ENCODE measurements at places on chromosomes 7 and 10.
A peak's percentile ranks its signal among the peaks of the same experiment; 100 is the strongest.

DNA sequence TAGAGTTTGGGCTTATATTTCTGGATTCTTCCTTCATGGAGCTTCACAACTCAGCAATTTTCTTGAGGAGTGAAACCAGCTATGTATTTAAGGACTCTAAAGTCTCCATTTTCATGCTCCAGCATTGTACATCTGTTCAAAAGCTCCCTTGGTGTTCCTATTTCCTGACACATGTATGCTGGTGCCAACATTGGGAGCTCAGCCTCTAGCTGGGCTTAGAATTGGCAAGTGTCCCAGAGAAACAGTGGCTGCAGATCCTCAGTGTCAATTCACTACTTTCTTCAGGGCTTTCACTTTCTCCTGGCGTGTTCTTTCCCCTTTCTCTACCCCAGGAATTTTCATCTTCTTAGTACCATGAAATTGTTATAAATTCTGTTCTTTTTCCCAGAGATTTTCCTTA lies 103.1 kb downstream of the ZNF467 start:
- no peak for DNase-seq

DNA sequence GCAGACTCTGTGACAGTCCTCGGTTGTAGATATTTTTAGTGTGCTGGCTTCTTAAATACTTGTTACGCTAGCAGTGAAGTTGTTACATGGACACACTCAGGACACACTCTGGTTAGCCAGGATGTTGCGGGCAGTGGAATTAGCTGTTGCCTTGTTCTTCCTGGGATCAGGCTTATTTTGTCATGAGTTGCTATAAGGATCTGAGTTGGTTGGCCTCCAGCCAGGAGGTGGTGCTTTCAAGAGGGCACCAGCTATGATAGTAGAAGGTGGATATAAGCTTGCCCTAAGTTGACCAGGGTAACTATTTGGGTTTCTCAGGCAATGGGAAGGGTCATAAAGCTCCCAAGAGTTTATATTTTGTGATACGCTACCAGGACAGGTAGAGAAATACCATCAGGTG lies 150.1 kb upstream of the C1GALT1 start:
- DNase-seq, result no peak

GRCh38 chr7:128404886-128405470 lies 4.8 kb downstream of the IMPDH1 start:
- no peak for DNase-seq

GRCh38 chr10:27100813-27101347 lies 586 bp upstream of the ANKRD26 start:
- DNase-seq, result no peak

DNA sequence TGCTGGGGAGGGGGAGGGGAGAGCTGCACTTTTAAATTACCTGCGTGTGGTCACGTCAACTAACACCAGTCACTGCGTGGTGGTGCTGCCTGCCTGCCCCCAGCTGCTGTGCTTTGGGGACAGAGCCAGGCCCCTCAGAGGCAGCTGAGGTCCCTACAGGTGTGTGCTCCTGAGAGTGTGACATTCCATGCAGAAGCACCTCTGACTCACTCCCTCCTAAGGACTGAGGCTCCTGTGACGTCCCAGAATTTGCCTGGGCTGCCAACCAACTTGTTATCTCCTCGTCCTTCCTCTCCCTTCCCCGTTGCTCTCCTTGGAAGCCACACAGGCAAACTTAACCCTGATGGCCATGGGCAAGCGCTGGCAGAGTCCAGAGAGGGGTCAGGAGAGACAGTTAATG lies 563.0 kb downstream of the PARD3 start:
- DNase-seq, result no peak

DNA sequence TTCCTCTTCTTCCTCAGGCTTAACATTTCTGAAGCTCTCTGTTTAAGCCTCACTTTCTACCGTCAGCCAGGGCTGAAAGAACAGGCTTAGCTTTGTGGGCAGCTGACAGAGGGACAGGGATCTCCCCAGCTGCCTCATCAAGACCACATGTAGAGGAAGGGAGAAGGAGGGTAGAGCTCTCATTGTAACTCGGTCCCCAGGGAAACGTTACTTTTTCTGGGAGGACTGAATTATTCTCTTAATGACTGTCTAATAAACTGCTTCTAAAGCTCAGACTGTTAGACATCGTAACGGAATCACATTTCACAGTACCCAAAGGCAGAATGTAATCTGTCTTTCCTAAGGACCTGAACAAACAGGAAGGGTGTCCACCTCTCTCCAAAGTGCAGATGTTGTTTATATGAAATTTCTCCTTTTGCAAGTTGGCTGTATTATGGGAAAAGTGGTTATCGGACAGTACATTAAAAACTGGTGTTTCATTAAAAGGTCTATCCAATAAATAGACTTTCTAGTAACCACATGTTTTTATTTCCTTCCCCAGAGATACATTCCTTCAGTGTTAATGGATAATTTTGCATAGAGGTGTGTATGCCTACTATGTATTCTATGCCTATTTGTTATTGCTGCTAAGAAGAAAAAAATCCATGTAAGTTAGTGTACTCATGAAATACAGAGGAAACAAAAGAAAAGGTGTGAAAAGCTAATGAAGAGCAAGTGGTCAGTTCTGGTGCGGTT lies 144.2 kb downstream of the CTTNBP2 start:
- DNase-seq, result no peak

DNA sequence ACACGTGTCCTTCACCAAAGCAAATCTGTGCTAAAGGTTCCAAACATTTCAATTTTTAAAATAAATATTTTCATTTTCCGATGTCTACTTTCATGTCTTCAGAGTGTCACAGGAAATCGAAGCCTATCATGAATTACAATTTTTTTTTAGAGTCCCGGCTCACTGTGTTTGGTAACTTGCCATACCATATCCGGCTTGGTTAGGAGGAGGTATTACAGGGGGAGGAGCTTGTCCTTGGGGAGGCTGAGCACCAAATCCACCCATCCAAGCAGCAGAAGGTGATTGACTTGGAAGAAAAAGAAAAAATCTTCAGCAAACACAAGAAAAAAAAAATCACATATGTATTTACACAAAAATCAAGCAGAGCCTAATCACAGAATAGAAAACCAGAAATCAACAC lies 21.3 kb downstream of the TIAL1 start:
- no peak for DNase-seq

DNA sequence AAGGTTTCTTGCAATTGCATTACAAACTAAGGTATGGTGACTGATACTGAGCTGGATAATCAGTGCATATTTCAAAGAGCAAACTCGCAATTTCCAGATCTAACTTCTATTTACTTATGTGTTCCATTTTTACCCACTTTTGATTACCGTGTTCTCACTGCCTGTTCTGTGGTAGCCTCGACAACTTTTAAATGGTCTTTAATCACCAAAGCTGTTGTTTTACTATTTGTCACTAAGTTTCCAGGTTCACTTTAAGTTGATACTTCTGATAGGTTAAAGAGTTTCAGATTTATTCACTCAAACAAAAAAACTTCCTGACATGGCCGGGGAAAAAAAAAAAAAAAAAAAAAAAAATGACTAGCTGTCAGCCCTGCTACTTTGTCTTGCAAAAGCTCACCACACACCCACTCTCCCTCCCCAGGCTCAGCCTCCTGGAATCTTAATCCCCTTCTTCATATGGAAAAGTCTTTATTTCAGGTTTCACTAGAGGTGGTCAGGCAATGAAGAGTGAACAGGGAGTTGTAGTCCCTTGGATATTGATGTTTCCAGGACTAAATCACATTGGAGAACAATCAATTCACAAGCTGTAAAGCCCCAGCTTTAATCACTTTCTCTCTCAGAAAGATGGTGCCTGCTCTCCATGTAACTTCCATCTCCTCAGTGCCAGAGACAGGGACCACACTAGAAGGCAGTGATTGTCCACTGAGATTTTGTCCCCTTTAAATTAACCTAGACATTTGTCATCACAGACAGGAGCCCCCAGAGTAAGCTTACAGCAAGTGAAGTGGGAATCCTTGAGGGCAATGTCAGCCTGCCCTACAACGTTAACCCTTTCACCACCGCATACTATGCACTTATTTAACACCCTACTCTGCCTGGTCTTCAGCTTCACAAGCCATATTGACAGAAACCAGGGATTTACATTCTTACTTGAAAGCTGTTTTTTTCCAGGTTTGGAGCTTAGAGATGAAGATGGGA lies 749.1 kb upstream of the SORCS1 start:
- DNase-seq, result no peak

GRCh38 chr7:35820858-35821257 lies 20.0 kb downstream of the SEPTIN7 start:
- no peak for DNase-seq

DNA sequence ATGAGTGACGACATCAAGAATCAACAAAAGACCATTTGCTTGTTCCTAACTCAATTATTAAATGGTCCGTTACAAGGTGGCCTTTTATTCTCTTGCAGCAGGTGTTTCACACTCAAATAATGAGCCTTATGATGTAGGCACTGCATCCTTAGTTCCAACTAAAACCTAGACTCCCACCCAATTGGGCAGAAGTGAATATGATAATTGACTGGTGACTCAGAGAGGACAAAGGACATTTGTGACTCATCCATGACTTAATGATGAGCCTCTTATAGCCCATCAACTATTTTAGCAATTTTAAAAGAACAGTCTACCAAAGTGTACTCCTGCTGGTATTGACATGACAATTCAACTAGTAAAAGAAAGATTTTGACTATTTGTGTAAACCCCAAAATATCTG lies 1027.8 kb upstream of the PHF14 start:
- no peak for DNase-seq

- DNase-seq, result peak; percentile 94
These were observed 8.2 kb downstream of the TACR2 start for GRCh38 chr10:69408318-69409175.

DNA sequence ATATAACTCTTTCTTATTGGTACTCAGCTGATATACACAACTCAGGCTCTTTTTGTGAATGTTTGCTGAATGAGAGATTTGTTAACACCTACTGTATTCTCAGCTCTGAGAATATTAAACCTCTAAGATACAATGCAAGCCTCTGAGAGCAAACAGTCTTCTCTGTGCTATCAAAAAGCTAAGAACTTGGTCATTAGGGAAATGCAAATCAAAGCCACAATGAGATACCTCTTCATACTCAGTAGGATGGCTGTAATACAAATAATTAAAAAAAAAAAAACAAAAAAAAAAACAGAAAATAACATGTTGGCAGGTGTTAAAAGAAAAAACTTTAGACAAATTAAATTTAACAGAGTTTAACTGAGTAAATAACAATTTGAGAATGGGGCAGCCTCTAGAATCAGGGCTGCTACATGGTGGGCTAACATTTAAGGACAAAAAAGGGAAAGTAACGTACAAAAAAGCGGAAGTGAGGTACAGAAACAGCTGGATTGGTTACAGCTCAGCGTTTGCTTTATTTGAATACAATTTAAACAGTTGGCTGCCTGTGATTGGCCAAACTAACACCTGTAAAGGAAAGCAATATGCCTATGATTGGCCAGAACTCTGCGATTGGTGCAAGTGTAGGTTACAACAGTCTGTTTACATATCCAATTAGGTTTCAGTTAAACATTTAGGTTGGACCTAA lies 14.8 kb upstream of the MTURN start:
- no peak for DNase-seq

DNA sequence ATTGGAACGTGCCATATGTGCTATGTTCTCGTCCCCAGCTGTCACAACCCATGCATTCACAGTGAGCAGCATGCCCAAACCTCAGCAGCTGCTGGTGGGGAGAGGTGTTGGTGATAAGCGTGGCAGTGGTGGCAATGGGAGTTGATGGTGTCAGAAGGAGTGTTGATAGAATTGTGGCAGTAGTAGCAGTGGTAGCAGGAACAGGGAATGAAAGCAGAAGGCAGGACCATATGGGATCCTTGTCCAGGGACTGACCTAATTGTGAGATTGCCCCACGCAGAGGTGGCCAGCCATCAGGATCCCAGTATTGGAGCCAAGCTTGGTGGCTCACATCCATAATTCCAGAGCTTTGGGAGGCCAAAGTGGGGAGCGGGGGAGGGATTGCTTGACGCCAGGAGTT lies 276.3 kb downstream of the GALNT17 start:
- no peak for DNase-seq

DNA sequence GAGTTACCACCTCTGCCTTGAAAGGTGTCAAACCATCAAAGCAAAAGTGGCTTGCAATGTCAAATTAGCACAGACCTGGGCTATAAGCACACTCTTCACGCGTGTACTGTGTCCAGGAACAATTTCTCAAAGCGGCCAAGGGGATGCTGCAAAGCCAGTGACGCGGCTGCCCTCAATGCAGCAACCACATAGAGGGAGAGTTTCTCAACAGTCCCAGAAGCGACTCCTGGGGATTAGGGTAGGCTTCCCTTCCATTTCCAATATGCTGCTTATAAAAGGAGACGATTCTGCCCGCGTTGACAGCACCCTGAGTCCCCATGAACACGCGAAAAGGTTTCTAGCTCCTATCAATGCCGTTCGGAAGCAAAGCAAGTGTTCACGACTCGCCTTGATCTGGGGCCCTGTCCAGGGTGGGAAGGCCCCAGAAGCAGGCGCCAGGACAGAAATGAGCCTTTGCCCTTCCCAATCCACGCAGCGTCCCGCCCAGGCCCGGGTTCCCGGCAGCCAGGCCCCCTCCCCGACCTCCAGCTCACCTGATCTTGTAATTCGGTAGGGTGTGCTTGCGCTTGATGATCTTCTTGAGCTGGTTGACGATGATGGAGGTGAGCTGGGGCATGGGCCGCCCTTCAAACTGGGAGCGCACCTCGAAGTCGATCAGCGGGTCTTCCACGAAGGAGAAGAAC lies 1.3 kb downstream of the PDZD8 start:
- peak; percentile 38 for DNase-seq

- DNase-seq, result no peak
These were observed 1.6 kb downstream of the DLX6 start for GRCh38 chr7:97006816-97007582.

- no peak for DNase-seq
These were observed 28.9 kb upstream of the PPIF start for GRCh38 chr10:79318369-79318768.

GRCh38 chr7:65744406-65744805 lies 128.5 kb upstream of the VKORC1L1 start:
- DNase-seq, result no peak

GRCh38 chr7:1741751-1742554 lies 71.9 kb downstream of the ELFN1 start:
- no peak for DNase-seq
